ENCODE measurements at places on chromosomes 6 and 20.

GRCh38 chr6:21306546-21306945, 287.0 kb upstream of the SOX4 start:
- no peak for DNase-seq

DNA sequence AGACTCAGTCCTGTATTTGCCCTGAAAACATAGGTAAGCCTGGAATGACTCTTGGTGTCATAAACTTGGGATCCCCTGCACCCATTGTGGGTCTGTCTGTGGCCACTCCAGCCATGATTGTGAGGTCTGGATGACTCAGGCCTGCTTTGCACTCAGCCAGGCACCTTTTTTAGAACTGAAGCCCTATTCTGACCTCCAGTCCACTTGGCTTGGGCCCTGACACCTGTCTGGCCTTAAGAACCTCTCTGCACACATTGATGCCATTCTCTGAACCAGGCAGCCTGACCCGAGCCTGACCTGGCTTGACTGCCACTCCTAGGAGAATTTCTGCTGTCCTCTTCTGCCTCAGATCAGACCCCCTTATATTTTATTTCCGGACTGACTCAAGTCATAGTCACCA, 383.7 kb downstream of the MAFB start:
- DNase-seq = no peak

DNA sequence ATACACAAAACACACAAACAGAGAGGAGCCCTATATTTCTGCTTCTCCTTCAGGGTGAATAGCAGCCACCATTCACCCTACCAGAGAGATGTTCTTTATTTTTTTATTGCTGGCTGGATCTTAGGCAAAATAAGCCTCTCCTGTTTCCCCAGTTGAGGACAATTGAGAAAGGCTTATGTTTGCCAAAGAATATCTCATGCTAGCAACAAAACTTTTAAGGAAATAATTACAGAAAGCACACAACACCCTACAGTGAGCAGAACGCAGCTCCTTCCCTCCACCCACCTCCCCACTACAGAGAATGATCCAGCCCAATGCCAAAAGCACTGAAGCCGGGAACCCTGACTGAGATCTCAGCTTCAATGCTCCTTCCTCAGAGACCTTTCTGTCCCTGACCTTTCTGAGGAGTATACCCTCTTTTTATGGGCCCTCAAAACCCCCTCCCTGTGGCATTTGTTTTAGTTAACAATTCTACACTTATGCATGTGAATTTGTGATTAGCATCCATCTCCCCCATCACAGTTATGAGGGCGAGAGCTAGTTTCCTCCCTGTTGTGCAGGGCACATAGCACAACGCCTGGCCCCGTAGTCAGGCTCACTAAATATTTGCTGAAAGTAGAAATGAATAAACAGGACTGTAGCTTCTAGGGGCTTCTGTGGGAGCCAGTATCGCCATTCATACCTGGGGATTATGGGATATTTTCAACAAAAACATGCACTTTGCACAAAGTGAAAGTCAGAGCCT, 491.6 kb upstream of the CDH4 start:
- DNase-seq = no peak

DNA sequence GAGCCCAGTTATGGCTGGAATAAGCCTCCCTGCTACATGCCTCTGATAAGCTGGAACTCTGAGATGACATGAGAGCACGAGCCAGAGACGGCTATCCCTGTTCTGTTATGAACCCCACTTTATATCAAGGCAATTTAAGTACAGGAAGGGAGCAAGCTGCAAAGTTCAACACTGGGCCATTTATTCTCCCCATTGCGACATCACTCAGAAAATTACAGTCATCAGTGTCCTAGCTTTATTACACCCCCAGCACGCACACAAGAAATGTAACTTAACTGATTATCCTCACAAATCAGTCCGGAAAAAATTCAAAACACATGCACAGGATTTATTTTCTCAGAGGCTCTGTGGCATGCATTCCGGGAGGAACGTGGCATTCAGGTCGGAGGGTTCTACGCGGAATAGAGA, 125.3 kb upstream of the SLC2A12 start:
- no peak for DNase-seq

DNA sequence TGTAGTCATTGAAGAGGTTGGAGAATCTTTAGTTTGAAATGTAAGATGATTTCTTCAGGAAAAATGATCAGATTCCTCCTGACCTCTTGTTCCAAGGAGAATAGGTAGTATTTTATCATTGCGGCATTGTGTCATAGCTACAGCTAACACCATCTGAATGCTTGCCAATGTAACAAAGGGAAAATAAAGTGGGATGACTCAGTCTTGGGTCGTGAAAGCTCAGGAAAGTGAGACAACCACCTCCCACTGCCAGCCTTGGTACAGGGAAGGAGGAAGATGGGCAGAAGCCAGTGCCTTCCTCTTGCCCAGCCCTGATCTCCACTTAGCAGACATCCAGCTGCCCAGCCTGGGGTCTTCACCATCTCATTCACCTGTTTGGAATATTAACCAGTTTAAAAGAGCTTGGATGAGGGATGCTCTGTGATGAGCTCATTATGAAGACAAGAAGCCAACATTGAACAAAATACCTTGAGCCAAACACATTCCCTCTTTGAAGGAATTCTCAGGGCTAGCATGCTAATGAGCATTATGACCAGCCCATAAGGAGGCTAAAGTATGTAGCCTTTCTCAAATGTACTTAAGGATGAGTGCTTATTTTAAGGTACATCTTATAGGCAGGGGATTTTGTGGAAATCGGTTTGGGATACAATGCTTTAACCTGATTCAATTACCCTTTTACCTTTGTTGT, 40.0 kb upstream of the APCDD1L start:
- no peak for DNase-seq

DNA sequence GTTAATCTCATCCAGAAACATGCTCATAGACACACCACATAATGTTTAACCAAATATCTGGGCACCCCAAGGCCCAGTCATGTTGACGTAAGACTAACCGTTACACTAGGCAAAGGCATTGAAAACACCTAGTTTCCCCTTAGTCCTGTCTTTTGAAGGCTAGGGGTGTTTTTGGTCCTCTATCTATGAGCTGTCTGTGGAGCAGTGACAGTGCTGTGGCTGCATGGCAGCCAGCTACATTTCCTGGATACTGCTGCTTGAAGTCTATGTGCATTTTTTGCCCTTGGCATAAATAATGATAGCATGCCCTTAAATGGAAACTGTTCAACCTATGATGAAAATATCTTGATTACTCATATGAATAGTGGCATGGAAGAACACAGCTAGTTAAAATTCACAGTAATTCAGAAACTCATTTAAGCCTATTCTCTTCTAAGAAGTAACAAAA, 18.6 kb downstream of the FARS2 start:
- DNase-seq = no peak

DNA sequence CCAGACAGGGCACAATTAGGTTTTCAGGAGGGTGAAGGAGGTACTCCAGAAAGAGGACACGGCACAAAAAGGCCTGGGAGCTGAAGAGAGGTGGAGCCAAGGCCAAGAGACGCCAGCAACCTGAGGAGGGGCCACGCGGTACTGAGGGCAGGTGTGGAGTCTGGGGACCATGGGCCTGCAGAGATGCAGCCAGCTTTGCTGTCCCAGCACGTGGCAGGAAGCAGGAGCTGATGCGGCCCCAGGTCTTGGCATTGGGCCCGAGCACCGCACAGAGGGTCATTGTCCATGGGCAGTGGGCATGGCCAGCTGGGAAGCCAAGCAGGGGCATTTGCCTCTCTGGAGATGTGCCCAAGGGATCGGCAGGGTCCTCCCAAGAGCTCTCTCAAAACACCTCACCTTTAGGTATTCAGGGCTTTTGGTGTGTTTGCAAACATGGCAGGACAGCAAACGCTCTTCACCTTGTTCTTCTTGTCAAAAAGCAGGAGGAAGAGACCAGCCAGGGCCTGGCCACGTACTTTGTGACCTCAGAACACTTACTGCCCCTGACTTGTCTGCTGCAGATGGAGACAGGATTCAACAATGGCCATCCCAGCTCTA, 1.4 kb upstream of the BPIFB1 start:
- DNase-seq = no peak

DNA sequence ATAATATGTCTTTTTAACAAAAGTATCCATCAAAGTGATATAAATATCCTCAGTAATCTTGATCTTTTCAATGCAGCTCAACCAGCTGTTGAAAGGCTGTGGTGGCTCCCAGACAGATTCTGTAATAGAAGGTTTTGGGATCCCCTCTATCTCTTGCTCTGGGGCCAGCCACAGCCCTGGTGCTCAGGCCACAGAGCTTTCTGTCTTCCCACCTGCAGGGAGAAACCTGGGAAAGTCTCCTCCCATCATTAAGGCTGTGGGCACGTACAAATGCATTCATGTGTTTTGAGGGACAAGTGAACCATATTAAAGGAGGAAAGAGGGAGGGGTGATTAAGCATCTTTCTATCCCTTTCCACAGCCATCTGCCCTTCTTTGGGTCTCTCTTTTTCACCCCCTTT, 183.1 kb downstream of the PRDM13 start:
- DNase-seq = no peak

DNA sequence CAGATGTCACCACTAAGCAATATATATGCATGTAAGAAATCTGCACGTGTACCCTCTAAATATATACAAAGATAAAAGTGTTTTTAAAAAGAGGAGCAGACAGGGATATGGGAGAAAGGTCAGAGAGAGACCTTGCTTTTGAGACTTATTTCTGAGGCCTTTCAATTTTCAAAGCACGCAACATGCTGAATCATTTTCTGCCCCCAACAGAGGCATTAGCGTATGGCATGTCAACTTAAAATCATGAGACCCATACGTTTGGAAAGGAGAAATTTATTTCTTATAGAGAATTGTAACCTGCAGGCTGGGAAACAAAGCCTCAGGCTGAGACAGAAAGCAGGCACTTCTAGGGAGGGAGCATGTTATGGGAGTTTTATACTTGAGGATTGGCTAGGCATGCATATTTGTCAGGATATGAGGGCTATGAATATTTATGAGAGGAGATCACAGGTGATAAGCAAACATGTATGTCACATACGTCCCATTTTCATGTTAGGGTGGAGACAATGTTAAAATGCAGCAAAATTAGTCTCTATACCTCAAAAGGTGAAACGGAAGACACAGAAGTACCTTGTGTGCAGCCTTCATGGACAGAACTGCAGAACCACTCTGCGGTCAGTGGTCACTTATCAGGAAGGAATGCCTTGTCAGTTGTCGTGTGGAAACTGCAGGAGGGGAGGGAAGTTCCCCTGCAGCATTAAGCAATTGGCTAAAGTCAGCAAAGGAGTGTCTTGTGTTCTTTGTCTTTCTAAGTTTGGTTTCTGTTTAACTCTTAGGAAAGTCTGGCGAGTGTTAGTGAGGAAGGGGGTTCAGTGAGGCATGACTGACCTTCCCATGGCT, 6.3 kb upstream of the GABRR2 start:
- DNase-seq = no peak

DNA sequence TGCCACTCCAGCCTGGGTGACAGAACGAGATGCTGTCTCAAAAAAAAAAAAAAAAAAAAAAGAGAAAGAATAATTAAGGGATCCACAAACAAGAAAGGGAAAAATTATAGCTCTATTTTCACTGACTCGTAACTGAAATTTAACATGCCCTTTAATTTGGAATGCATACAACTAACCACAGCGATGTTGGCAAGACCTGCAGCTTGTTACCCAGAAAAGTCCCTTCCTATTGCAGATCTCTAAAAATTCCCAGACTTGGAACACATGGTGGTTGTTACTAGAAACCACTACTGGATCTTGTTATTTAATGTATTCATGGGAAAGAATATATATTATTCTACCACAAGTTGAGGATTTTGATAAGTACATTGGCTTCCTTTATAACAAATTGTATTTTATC, 27.8 kb upstream of the SMIM28 start:
- no peak for DNase-seq

DNA sequence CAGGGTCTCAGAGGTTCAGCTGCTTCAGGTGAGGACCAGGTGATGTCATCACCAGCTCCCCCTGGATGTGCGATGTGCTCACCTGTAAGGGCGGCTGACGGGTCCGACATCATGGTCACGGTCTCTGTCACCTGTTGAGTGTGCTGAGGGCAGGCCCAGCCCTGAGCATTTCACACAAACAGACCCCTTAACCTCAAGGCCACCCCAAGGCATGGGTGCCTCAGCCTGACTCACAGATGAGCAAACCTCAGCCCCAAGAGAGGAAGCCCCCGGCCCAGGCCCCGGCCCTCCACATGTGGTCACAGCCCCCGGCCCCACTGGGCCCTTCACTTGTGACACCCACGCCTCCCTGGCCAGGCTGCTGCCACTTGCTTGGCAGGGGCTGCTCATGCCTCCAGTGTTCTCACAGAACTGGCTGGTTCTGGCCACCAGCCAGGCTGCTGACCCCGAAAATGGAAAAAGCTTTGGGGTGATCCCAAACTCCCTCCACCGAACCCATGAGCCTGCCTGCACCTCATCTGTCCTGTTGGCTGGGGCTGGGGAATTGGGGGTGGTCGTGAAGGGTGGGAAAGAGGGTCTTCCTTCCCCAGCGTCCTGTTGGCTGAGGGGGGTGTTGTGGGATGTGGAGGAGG, 33.3 kb downstream of the PRR18 start:
- no peak for DNase-seq

- DNase-seq = no peak
Measured at GRCh38 chr6:43644940-43645612, at the start of gene RSPH9. TSS of gene RSPH9 (plus strand) at chr6:43645036. CDS start at chr6:43645099, 63 bp downstream.

- no peak for DNase-seq
Measured at GRCh38 chr6:66159937-66160336, 452.9 kb upstream of the EYS start.

DNA sequence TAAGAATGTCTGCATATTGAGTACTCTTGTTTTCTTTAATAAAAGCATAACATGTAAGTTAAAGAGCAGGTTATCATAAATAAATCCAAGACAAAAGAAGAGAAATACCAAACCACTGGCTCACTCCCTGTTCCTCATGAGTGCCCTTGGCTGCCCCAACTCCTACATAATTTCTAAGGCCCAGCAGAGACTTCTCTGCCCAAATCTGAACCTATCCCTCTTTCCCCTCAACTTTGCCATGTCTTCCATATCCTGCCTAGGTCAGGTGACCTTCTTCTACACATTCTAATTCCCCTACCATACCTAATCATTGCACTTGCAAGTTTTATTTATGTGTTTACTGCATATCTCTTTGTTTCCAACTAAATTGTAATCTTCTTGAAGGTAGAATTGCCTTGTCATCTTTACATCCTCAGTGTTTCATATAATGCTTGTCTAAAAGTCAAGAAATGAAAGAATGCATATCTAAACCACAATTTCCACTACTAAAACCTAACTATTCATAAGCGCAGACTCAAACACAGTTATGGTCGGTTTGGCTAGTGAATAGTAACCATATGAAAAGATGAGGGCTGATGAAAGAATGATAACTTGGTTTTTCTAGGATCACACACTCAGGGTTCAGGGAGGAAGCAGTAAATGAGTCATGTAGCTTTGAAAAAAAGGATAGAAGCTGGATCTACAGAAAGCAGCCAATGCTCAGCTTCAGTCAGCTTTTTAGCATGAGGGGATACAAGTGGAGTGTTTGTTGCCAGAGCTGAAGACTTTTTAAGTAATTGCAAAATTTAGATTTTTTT, 53.3 kb upstream of the EYA4 start:
- no peak for DNase-seq

Measured in GM18507 (cell line).